ENCODE measurements at places on chromosomes 6 and 20.

DNA sequence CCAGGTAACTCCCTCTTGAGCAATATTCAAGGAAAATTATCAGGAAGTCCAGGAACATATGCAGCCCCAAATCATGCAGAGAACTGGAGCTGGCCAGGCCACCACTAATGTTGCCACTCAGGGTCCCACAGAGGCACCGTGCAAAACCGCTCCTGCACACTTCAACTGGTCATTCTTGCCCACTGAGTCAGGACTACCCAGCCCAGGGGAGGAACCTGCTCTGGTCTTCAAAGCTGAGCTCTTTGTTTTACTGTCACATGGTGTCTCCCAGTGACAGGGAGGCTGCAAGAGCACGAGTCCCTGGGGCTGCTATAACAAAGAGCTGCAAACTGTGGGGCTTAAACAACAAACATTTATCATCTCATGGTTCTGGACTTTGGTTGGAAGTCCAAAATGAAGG lies 336.0 kb upstream of the PRDM1 start:
- no peak for DNase-seq

- no peak for DNase-seq
Observed at GRCh38 chr6:34460796-34461507, 4.9 kb upstream of the PACSIN1 start.

DNA sequence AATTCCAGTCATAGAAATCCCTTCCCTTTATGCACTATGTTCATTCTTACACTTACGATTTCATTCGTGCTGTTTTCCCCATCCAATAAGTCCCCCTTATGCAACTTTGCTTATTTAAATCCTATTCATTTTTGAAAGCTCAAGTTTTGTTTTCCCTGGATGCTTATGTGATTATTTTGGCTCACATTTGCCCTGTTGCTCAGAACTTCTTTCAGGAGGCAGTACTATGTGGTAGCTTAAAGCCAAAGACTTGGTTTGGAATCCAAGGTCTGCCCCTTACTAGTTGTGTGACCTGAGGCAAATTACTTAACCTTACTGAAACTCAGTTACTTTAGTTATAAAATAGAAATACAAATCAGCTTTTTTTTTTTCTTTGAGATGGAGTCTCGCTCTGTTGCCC lies 59.6 kb downstream of the MOXD1 start:
- no peak for DNase-seq

DNA sequence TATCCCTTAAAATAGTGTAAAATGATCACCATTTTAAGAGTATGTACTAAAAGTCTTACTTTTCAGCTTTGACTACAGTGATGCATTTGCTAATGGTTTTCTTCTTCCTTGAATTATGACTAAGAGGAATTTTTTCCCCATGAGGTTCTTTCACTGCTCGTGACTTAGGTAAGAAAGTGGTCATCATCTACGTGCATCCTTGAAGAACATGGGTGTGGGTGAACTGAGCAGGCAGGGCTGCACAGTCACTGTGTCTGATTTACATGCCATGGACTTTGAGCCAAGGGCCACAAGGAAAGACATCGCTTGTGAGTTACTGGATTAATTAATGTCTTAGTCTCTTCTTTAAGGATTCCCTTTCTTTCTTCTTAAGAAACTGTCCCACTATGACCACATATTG lies 33.3 kb downstream of the NQO2 start:
- no peak for DNase-seq

DNA sequence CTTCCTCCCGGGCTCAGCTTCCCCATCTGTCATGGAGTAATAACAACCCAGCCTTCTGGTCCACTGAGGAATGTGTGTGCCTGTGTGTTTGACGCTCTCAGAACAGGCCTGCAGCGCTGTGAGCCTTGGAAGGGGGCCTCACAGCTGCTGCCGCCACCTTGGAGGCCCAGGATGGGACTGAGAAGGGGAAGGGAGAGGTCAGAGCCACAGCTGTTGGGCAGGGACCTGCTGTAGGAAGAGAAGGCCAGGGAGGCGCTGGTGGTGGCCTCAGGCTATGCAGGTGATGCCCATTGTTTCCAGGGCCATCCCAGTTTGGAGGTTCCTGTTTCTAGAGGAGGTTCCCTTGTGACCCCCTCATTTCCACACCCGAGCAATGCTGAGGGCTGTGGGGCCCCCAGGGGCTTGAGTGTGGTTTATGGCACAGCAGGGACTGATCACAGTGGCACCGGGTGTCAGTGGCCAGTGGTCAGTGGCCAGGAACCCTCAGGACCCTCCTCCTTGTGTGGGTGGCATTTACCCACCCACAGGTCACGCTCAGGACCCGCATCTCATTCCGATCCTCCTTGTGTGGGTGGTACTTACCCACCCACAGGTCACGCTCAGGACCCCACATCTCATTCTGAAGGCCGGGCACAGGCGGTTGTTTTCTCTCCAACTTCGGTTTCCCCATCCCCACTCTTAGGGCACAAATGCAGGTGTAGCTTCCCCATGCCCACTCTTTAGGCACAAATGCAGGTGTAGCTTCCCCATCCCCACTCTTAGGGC lies 14.0 kb downstream of the TPD52L2 start:
- DNase-seq: no peak

- DNase-seq: no peak
Observed at GRCh38 chr20:11553603-11554002, 364.1 kb upstream of the BTBD3 start.

GRCh38 chr6:13433709-13434121 lies 53.7 kb downstream of the GFOD1 start:
- DNase-seq: no peak

DNA sequence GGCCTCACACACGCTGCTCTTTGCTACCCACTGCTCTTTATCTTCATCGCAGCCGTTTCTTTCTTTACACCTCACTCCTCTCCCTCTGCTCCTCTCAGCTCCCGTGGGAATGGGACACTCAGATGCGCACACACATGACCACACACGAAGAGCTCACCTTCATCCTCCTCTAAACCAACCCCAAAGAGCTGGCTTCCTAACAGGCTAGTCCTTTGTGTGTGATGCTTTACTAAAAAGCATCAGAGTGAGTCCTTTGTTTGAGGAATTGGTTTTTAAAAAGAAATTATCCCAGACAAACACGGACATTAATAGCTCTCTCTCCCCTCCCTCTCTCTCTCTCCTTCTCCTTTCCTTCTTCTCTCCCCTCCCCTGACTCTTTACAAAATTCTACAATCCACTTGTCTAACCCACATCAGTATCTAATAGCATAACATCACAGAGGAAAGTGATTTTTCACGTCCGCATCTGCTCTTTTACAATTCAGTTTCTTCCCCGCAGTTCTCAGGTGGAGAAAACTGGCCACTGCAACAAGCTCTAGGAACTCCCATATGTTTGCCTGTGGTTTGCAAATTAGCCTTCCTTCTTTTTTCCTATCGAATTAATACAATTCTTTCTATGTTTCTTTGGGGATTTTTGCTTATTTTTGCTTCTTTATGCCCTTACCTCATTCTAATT lies 306.8 kb upstream of the CNR1 start:
- no peak for DNase-seq

- DNase-seq: peak; percentile 18
Observed at GRCh38 chr20:40860487-40860902, 168.1 kb upstream of the TOP1 start.

DNA sequence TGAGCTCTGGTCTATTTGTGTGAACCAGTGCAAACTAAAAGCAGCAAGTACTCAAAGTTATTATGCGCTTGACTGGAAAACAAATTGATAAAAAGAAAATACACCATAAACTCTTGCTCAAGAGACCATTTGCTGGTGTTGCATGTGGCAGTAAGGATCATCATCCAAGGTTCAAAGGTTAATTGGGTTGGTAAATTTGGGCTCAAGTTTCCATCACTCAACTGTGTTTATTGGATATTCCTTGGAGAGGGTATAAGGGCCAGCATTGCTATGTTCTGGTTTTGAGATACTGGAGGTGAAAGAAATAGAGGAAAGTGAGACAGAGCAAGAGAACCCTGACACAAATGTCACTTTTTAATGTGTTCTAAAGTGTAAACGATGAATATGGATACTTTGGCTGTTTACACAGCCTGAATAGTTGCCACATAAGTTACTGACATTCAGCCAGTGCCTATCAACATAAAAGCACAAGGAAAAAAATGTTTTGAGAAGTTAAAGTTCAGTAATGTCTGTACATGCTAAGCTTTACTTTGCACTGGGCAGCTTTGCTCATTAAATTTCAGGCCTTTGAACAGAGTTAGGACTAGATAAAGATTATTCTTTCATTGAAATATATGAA lies 736.1 kb downstream of the HDGFL1 start:
- no peak for DNase-seq

- peak; percentile 4 for DNase-seq
Observed at GRCh38 chr6:23659125-23659524, 466.9 kb upstream of the NRSN1 start.

- DNase-seq: no peak
Observed at GRCh38 chr6:149223120-149223903, 94.2 kb upstream of the TAB2 start.
